ENCODE measurements at places on chromosomes 1 and 21. TPM values are rescaled to one million over a fixed set of nuclear protein-coding genes. Genes with fewer than 3 reads are reported as not detected.

Gene FMN2
- total RNA-seq: not detected

Gene CRABP2
- 0.13 TPM for total RNA-seq

Gene B3GALNT2
- 29.7 TPM for total RNA-seq

Gene SERINC2
- 17.3 TPM for total RNA-seq

Gene VASH2
- under 0.01 TPM for total RNA-seq

Gene UBE2U
- total RNA-seq: not detected

Gene SYTL1
- total RNA-seq: 0.27 TPM

Gene KRTAP22-1
- total RNA-seq: not detected

Gene MAGI3
- 10.0 TPM for total RNA-seq

Gene SVBP
- total RNA-seq: 17.8 TPM

Gene FLAD1
- total RNA-seq: 27.8 TPM

Gene CCDC30
- total RNA-seq: 0.20 TPM

Gene FAM3B
- total RNA-seq: not detected

Gene TSSK3
- total RNA-seq: not detected

Gene FCGR3A
- not detected for total RNA-seq

Gene IL10
- total RNA-seq: not detected

Gene PODN
- total RNA-seq: not detected

Gene OR2W3
- total RNA-seq: not detected

Gene PSMD4
- total RNA-seq: 200 TPM

Gene S100A3
- 9.7 TPM for total RNA-seq

Gene BSND
- not detected for total RNA-seq

Gene HSD3B1
- not detected for total RNA-seq

Gene SPATA45
- total RNA-seq: not detected

Gene RAP1GAP
- total RNA-seq: not detected

Gene LRRC53
- total RNA-seq: not detected

Gene COL16A1
- total RNA-seq: 0.67 TPM

Gene DMRTA2
- total RNA-seq: not detected

Gene KRTAP19-1
- total RNA-seq: not detected

Data from mammary microvascular endothelial cell (primary cell).